Daoy (cell line): ENCODE measurements at places on chromosomes 6 and 20. TPM values are rescaled to one million over a fixed set of nuclear protein-coding genes. Genes with fewer than 3 reads are reported as not detected.

DNA sequence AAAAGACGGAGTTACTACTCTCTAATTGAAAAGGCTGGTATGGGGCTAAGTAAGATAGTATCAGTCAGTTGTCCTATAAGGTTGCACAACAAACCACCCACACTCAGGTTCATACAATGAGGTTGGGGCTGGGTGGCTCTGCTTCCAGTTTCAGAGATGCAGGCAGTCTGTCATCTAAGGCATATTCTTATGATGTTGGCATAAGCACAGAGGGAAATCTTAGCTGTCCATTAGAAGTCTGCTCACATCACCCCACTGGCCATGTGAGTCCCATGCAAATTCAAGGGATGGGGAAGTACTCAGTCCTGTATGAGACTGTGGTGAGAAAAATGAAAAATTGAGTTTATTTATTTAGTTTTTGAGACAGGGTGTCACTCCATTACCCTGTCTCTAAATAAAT is 118.6 kb downstream of the LAMP5 start:
- DNase-seq, result no peak

- DNase-seq, result no peak
Observed at GRCh38 chr20:48169650-48170225, 384.5 kb upstream of the SULF2 start.

Gene MAPK13
- total RNA-seq, result 0.18 and 0.46 TPM in 2 replicates

Gene HEY2
- 0.77 and 1.2 TPM in 2 replicates for total RNA-seq

Gene MAP7
- 0.95 and 1.1 TPM in 2 replicates for total RNA-seq

Gene HLA-DRA
- total RNA-seq, result 0.46 and 2.2 TPM in 2 replicates
